ENCODE measurements at places on chromosomes 2 and 18. TPM values are rescaled to one million over a fixed set of nuclear protein-coding genes. Genes with fewer than 3 reads are reported as not detected.

Gene CRYBA2
- 5.0 TPM for total RNA-seq

Gene ASXL2
- total RNA-seq, result 29.9 TPM

DNA sequence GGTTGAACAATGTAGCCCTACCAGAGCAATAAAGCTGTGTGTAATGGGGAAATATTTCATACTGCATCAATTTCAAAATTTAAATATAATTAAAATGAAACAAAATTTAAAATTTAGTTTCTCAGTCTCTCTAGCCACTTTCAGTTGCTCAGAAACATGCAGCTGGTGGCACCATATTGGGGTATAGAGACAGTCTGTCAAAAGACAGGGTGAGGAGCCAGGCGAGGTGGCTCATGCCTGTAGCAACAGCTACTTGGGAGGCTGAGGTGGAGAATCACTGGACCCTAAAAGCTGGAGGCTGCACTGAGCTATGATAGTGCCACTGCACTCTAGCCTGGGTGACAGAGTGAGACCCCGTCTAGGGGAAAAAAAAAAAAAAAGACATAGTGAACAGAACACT, 20.1 kb downstream of the ANXA4 start:
- DNase-seq, result no peak

DNA sequence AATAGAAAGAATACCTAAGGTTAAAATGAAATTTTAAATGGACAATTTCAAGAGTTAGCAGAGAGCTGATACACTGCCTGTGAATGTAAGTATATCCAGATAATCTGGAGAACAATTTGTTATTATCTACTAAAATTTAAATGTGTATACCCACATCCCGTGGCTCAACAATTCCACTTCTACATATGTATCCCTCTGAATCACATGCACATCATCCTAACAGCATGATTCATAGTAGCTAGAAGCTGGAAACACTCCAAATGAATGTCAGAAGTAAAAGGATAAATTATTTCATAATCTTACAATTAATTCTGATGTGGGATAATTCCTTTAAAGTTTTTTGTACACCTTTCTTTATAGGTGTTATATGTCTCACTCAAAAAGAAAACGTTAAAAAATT, 87.9 kb downstream of the CNTNAP5 start:
- DNase-seq, result no peak

GRCh38 chr2:167825664-167826063, 421.7 kb downstream of the STK39 start:
- DNase-seq, result no peak
